NCI-H1436 (cell line): ENCODE measurements at places on chromosomes 4 and X.
A peak's percentile ranks its signal among the peaks of the same experiment; 100 is the strongest.

DNA sequence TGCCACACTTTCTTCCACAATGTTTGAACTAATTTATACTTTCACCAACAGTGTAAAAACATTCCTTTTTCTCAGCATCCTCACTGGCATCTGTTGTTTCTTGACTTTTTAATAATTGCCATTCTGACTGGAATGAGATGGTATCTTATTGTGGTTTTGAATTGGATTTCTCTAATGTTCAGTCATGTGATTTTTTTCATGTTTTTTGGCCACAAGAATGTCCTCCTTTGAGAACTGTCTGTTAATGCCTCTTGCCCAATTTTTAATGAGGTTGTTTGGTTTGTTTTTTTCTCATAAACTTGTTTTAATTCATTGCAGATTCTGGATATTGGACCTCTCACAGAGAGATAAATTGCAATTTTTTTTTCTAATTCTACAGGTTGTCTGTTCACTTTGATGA is 1195.2 kb downstream of the TECRL start:
- no peak for DNase-seq

DNA sequence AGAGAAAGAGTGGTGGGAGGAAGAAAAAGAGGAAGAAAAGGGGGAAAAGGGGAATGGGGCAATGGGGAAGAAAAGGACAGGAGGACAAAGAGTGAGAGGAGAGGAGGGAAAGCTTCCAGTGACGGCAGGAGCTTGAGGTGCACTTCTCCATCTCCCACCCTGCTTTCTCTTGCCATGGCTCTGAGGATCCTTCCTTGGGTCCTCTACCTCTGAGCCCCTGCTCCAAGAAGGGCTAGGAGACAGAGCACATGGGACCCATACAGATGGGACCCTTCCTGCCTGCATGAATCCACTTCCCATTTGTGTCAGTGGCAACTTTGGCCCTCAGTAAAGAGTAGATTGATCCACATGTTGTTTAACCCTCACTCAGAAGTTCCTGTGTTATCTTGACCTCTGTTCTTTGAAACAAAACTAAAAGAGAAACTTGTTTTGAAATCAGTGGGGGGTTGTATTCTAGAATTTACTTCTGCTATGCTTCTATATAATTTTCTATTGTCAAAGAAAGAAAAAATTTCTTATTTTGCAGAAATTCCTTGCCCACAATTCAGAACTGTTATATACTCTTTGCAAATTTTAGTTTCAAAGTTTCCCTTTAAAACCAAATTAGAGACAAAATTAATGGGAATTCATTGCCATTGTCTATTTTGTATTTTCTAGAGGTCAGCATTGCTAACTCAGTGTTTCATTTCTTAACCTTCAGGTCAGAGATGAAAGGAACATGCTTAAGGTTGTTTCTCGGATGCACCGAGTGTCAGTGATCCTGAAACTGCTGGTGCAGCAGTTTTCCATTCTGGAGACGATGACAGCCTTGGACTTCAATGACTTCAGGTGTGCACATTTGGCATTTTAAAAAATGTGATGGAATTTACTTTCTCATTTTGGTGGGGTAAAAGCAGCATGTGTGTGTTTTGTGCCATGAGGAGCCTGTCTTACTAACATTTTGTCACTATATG is 5.0 kb downstream of the TDO2 start:
- no peak for DNase-seq

- no peak for DNase-seq
Observed at GRCh38 chr4:59759082-59759825, 1440.9 kb upstream of the ADGRL3 start.

- no peak for DNase-seq
Observed at GRCh38 chr4:48692897-48693296, 87.2 kb downstream of the FRYL start.

- no peak for DNase-seq
Observed at GRCh38 chr4:122710434-122711308, 21.8 kb upstream of the BBS12 start.

- peak; percentile 54 for DNase-seq
Observed at GRCh38 chr4:93199492-93199891, 629.1 kb upstream of the ATOH1 start.

GRCh38 chrX:118239913-118240698 is 105.8 kb upstream of the WDR44 start:
- no peak for DNase-seq

DNA sequence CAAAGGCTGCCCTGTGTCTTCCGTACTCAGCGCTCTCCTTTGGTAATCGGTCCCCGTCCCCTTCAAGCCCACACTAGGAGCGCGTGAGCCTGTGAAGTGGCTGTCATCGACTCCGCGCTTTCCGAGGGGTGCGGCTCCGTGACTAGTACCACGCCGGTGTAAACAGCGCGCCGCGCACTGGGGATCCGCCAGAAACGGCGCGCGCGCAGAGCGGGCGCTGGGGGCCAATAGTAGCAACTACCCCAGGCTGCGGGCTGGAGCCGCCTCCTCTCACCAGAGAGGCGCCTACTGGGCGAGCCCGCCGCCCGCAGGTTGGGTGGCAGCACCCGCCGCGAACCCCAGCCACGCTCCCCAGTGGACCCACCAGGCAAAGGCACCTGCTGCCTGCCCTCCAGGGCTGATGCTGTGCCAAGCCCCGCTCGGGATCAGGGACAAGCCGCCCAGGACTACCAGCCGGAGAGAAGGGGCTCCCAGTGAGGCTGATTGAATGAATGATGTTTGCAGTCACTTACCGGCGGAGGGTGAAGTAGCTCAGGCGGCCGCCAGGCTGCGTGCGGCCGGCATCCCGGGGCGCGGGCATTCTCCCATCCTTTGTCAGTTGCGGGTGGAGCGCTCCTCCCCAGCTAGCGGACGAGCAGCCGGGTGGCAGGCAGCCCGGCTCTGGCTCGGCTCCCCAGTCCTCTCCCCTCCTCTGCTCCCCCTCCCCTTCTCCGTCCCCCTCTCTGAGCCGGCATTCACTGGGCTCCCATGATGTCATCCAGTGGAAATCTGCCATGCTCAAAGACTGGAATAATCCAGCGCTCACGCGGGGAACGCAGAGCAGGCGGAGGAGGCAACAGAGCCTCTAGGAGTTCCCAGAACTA is 370.3 kb upstream of the SMIM31 start:
- DNase-seq = no peak

DNA sequence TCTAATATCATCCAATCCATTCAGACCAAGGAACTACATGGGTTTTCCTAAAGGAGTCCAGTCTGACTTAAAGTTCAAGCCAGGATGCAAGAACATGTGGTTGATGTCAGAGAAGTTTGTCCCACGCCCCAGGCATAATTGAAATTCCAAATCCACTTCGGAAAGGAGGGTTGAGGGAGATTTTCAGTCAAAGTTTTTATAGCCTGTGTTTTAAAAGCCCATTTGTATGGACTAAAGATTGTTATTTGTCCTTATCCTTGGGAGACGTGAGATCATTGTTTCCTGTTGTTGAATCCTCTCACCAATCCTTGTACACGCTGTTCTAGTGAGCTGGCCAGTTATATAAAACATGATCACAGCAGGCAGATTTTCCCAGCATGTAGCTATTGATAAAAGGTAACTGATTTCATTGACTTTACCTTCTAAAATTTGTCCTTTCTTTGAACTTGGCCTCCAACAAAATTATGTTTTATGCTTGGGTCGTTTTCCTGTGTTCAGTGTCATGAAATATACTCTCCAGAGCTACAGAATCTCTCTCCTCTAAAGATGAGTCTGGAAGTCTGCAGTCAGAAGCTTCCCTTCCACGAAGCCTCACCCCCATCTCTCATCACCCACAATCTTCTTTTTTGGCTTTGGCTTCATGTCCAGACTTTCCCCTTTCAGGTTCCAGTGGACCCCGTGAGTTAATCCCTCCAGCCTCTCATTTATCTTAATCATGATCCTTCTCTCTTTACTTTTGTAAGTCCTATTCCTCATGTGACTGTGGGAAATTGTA is 92.9 kb downstream of the ATP10D start:
- no peak for DNase-seq

- no peak for DNase-seq
Observed at GRCh38 chrX:40778861-40779575, 43.7 kb upstream of the MED14 start.

DNA sequence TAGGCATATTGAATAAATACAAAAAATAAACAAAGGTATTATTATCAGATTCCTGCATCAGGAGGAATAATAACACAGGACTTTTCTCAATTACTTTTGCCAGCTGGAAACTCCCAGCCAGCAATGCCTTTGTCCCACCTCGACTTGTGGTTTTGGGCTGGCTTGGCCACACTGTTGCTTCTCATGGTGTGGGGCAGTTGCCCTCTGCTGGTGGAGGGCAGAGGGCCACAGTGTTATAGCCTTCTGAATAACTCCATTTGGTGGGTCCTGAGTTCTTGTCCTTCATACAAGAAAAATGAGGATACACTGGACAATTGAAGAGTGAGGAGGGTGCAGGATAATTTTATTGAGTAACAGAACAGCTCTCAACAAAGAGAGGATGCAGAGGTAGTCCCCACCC is 1206.0 kb upstream of the ADGRL3 start:
- no peak for DNase-seq

DNA sequence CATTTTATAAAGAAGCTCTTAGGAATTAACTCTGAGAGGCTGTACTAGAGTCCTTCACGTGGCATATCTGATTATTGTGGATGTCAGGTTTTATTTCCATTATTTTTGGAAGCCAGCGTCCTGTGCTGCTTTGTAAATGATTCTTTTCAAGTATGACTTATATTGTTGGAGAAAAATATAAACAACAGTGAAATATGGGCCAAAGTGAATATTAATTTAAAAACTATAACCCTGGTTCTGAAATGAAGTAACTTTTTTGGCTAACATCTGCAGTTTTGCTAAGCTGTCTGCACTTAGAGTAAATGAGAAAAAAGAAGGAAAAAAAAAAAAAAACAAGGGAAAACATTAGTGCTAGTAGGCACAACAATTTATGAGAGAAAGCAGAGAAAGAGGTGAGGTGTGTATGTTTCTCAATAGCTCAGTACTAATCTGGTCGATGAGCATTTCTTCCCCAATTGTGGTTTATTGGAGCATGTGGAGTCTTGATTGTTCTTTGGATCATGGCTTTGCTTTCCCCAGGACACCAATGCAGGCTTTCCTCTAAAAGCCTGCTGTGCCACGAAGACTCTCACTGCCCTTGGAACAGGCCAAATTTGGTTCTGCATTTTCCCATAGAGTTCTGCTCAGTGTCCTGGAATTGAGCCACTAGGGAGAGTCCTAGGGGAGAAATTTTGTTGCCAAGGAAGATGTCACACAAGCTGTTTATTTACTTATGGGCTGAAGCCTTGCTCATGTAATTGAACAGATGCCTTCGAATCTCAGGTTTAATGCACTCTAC is 273.3 kb downstream of the DKK2 start:
- no peak for DNase-seq
